Endodermal cell (in vitro differentiated cells): ENCODE measurements at places on chromosomes 6 and 20. TPM values are rescaled to one million over a fixed set of nuclear protein-coding genes. Genes with fewer than 3 reads are reported as not detected.

DNA sequence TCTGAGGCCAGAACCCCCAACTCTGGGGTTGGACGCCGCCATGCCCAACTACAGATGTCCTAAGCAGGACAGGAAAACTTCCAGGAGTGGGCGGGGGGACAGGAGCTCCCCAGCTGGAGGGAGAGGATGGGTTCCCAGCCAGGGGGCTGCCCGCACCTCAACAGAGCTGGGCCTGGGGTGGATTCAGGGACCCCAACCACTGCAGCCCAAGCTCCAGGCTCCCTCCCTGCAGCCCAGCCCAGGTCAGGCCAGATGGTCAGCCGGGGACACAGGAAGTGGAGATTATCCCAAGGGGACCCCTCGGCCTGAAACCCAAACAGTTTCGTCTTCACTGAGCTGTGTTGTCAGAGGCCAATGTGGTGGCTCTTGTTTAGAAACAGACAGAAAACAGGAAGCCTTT lies 9.4 kb downstream of the LAMA5 start:
- DNase-seq = peak; percentile 48

PKIB gene
- 37.4 to 47.2 TPM (median 46.0 TPM) in 3 replicates for total RNA-seq

DNA sequence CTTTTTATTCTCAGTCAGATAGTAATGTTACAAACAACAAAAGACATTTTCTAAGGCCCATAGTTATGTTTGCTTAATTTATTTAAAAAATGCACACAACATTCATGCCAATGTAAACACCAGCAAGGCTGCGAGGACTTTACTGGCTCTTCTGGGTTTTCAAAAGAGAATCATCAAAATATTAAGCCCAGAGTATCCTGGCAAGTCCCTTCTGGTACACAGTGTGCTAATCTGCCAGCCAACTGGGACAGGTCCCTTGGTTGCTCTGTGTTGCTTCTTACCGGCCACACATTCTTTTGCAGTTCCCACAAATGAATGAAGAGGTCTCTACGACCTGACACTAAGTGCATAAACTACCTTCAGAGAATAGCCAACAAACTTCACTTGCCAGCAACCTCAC lies 42.6 kb upstream of the SPDEF start:
- peak; percentile 20 for DNase-seq

GRCh38 chr6:167795321-167795811 lies 31.3 kb upstream of the AFDN start:
- no peak for DNase-seq

MAFB gene
- total RNA-seq = 0.90 and 1.2 TPM in 2 replicates

TAB2 gene
- total RNA-seq = 54.5 and 54.8 TPM in 2 replicates

NOX3 gene
- total RNA-seq = not detected in 2 replicates

MUCL3 gene
- 0.18 to 0.25 TPM in 2 of 3 replicates, not detected in the other for total RNA-seq

GRCh38 chr6:116385459-116385802 lies 14.7 kb downstream of the DSE start:
- DNase-seq = no peak

TFAP2D gene
- not detected in 2 replicates for total RNA-seq
